ENCODE measurements at places on chromosomes 4 and X.

DNA sequence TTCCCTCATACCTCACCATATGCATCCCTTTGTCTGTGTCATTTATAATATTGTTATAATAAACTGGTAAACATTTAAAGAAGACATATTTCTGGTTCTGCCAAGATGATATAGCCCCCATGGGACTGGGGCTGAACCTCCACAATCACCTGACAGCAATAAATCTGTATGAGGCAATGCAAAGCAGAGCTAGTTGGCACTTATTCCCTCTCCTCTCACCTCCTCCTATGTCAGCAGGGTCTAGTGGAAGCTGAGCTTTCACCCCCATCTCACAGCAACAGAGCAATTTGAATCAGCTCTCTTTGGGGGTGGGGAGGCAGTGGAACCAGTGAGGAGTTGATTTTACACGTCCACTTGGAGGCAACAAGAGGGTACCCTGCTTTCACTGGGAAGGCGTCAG lies 206.9 kb downstream of the AR start:
- DNase-seq = no peak

DNA sequence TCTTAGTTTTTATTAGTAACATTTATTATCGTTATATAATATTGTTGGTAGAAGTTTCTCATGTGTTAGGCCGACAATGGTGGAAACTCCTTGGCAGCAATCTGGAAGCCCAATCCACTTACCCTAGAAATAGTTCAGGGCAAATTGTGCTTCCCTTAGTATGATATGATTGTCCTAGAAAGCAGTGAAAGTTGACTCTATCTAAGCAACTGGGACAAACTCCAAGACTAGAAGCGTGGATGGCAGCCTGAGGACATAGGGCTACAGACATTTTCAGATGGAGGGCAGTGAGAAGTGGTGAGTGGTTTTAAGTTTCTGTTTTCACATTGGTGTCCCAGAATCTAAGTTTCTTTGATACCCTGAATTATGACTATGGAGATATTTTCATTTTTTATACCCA lies 63.3 kb upstream of the TRPC3 start:
- no peak for DNase-seq

DNA sequence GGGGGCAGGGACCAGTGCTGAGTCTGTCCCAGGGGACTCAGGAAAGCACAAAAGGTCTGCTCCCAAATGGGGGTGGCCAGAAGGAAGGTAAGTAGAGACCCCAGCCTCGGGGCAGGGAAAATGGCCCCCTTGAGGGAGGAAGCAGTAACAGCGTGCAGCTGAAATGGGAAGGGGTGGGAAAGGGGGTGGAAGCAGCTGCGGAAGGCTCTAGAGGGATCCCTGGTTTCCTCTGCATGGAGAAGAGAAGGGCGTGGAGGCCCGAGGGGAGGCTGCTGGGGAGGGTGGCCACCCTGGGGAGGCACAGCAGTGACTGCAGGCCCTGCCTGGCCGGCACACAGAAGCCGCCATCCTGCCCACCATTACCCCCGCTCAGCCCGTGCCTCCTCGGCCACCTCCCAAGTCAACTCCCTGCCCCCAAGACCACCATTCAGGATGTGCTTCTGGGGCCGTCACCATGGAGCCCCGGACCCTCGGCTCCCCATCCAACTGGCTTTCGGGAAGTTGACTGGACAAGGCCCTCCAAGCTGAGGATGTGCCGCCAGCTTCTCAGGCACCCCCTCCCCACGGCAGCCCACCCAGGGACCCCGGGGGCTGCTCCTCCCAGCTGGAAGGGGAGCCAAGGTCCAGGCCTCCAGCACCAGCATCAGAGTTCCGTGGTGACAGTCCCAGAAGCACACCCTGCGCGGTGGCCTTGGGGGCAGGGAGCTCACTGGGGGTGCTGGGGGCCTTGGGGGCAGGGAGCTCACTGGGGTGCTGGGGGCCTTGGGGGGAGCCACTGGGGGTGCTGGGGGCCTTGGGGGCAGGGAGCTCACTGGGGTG lies 23.6 kb downstream of the CFAP99 start:
- no peak for DNase-seq

- no peak for DNase-seq
Observed at GRCh38 chr4:41744572-41745291, 3.8 kb downstream of the PHOX2B start.

- DNase-seq = no peak
Observed at GRCh38 chrX:108537005-108537404, 97.4 kb downstream of the COL4A5 start.

Measured in SHP77 treated with DMSO at 0.1 percent for 48 hours (cell line).